Activated naive CD8-positive, alpha-beta T cell treated with anti-CD3 and anti-CD28 coated beads, Interleukin-2, amount 50 U/mL, for 24 hours (primary cell): ENCODE measurements at places on chromosomes 12 and 14.

GRCh38 chr12:52964556-52965336 lies 15.8 kb downstream of the KRT18 start:
- no peak for DNase-seq

GRCh38 chr12:85484387-85484786 lies 204.4 kb downstream of the ALX1 start:
- DNase-seq = no peak

GRCh38 chr12:79023784-79024183 lies 159.2 kb downstream of the SYT1 start:
- no peak for DNase-seq

GRCh38 chr12:66688846-66689439 lies 10.1 kb upstream of the GRIP1 start:
- DNase-seq = peak; percentile 27

GRCh38 chr14:22553445-22553844 lies 35.6 kb downstream of the DAD1 start:
- no peak for DNase-seq
